Activated CD8-positive, alpha-beta memory T cell treated with anti-CD3 and anti-CD28 coated beads for 1 hour (primary cell): ENCODE measurements at places on chromosomes 7 and 10.

DNA sequence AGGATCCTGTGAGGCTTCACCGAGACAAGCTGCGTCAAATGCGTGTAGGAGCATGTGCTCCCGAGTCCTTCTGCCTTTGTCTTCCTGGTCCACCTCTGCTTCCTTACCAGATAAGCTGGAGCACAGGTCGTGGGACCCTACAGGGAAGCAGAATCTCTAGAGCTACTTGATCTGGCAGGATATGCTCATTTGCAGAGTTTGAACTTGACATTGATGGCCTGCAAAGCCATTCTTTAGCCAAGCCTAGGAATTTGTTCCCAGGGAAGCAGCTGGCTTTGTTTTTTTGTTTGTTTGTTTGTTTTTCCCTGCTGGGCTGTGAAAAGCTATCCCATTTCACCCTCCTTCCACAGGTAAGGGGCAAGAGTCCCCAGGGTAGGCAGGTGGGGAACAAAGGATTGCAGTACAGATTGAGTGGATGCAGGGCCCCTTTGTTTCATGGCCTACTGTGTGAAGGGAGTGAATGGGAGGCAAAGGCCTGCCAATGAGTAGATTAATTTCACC, 200.0 kb upstream of the BMPER start:
- DNase-seq, result no peak

DNA sequence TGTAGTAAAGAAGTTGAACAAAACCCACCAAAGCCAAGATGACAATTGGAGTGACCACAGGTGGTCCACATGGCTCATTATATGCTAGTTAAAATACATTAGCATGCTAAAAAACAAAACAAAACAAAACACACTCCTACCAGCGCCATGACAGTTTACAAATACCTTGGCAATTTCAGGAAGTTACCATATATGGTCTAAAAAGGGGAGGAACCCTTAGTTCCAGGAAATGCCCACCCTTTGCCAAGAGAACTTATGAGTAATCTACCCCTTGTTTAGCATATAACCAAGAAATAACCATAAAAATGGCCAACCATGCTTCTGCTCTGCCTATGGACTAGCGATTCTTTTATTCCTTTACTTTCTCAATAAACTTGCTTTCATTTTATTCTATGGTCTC, 979.1 kb upstream of the POT1 start:
- no peak for DNase-seq

GRCh38 chr10:44143556-44143955, 241.3 kb downstream of the CXCL12 start:
- no peak for DNase-seq

DNA sequence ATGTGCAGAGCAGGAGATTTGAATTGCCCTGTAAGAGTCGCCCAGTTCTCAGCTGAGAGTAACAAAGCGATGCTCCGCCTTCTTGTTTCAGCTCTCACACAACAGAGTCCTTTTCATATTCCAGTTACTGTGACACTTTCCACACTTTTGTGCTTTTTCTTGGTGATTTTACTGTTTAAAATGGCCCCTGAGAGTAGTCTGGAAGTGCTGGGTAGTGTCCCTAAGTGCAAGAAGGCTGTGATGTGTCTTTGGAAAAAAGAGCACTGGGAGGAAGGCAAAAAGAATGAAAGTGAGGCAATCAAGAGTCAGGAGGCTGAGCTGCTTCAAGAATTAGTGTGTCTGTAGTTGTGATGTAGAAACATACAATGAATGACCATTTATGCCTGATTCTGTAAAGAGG, 201.2 kb upstream of the SEMA3E start:
- DNase-seq, result no peak

DNA sequence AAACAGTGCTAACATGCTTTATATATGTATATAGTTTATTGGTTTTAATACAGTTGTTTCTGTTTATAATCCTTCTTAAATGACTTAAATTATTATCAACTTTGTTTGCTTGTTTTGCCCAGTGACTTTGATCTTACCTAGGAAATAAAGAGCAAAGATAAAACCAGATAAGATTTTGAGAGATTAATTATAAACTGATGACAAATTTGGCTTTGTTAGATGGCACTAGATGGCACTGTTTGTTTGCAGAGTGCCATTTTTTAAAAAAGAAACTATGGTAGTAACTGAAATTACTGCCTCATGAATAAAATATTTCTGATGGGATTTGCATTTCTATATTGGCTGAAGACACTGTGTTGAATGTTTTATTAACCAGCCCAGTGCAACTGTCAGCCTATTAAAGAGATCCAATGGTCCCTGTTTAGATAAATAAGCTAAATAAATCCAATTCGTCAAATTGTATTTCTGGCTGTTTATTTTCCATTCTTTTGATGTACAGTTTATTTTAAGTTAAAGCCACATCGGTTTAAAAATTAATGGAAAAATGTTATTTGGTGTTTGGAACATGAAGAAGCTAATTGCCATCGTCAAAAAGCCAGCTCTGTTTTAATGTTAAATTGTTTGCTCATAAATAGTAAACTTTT, 28.7 kb downstream of the VTI1A start:
- DNase-seq, result no peak
